ENCODE measurements at places on chromosomes 2 and 18.

DNA sequence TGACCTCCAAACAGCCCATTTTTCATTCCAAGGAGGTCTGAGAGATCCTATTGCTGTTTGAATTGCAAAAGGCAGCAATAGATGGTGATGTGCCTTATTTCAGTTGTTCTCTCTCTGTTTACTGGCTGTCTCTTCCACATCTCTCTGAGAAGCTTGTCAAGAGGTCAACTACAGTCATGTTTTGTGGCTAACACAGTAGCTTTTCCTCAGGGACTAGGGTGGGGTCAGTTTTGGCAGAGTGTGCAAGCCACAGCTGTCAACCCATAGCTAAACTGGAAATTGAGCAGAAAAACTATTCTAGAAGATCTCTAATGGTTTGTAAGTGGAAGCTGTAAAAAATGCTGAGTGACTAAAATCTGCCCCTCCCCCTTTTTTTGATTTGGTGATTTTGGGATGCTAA, 67.1 kb downstream of the DIS3L2 start:
- DNase-seq: no peak

DNA sequence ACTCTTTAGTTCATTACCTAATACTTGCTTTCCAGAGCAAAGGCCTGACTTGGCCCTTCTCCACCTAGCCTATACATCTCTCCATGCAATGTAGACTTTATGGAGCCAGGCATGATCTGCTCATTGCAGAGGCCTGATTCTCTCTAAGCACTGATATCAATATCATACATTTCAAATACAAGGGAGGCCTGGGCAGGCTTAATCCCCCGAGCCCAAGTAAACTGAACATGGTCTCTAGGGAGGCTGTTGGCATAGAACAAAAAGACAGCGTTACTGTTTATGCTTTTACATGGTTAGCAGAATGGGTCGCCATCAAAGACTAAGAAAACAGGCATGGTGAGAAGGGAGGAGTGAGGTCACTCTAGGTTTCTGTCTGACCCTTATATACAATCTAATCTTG, 695.1 kb downstream of the ZEB2 start:
- no peak for DNase-seq

DNA sequence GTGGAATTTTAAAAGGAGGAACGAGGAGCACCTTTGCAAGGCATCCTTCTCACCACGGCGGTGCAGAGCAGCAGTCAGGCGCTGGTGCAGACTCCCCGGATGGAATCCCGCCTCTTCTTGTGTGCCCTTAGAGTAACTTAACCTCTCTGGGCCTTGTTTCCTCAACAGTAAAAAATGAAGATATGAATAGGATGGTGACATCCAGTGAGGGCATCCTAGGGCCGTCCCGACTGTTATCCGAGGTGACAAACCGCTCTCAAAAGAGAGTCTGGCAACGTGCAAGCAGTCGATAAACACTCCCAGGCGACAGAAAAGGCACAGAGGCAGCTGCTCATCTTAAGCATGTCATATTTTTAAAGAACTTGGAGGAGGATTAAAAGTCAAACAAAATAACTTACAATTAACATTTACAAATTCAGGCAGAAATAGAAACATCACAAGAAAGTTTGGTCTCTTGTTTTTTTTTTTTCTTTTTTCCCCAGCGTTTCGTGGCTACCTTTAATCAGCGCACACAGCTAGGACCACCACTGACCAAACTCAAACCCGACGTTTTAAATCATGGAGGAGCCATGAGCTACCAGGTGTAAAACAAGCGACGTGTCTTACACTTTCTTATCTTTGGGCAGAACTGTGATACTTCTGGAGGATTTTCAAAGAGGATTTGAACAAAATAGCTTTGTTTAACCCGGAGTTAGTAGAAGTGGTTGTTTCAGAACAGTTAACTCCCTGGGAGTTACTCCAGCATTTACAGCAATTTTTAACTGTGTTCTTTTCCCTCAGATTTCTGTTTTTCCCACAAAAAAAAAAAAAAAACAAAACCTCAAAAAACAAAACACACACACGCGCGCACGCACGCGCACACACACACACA, 2.1 kb downstream of the MBP start:
- no peak for DNase-seq

DNA sequence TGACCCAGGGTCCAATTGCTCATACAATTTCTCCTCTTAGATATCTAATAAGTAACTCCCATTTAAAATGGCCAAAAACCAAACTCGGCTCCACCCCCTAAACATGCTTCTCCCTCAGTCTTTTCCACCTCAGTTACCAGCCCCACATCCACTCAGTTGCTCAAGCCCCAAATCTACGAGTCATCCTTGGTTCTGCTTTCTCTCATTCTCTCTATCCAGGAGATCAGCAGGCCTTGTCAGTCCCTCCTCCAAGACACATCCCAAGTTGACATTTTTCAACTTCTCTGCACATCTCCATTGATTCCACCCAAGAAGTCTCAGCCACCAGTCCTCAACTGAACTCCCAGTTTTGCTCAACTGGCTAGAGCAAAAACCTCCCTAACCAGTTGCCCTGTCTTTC, 40.5 kb upstream of the RTN4 start:
- DNase-seq: no peak

DNA sequence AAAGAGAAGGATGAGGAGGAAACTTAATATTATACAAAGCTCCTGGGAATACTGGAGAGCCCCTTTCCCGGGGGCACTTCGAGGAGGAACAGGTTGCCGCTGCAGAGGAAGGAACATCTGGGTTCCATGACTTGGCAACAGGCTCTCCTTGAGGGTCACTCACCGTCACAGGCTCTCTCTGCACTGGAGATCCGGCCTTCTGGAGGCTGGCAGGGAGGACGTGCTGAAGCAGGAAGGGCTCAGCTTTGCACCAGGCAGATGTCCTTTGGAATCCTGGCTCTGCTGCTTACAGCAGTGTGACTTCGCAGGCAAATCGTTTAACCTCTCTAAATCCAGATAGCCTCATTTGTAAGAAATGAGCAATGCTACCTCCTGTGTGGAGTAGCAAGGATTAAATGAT, 2.9 kb upstream of the DPYSL5 start:
- no peak for DNase-seq
